Umbilical cord (tissue), 2 donors: ENCODE measurements at places on chromosomes 5 and 9.
A peak's percentile ranks its signal among the peaks of the same experiment; 100 is the strongest.

DNA sequence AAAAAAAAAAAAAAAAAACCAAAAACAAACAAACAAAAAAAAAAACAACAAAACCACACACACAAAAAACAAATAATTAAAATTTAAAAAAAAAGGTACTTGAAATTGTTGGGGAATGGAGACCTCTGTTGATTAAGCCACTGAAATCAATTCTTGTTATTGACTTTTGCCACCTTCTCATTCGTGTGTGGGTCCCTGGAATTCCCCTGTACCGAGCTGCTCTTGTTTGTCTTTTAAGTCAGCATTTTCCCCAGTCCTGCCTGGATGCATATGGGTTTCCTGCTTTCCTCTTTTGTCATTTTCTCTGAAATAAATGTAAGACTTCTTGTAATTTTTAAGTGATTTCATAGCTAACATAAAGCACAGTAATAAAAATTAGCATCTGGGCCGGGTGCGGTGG, 45.5 kb downstream of the GPBP1 start:
- no peak for DNase-seq

GRCh38 chr5:180495991-180496741, 2.0 kb downstream of the CNOT6 start:
- DNase-seq = no peak

DNA sequence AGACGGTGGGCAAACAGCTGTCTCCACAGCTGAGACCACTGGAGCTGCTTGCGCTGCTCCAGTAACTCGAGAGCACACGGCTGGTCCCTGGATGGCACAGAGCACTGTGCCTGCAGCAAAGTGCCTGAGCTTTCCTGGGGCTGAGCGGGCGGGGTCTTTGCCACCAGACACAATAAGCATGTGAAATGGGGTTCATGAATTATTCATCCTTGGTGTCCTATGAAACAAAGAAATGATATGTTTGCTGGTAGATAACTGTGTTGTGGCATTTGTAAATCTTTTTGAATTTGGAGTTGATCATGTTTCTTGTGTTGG, 151.7 kb upstream of the MPDZ start:
- no peak for DNase-seq

GRCh38 chr9:125397736-125398135, 136.1 kb downstream of the GAPVD1 start:
- no peak for DNase-seq

DNA sequence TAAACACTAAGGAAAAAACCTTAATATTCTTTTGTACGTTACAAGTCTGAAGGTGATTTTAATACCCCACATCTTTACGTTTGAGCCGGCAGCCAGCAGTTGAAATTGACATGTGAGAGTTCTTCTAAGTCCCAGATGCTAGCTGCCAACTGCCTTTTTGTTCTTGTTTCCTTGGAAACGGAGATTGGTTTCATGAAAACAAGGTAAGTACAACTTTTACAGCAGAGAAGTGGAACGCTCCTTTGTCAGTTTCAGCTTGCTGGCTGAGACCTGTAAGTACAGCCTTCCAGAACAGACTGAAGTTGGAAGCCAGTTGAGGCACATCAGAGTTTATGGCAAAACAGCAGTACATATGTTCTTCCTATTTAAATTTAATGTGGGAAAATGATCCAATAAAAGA, 1018.4 kb upstream of the ARRDC3 start:
- DNase-seq = no peak

DNA sequence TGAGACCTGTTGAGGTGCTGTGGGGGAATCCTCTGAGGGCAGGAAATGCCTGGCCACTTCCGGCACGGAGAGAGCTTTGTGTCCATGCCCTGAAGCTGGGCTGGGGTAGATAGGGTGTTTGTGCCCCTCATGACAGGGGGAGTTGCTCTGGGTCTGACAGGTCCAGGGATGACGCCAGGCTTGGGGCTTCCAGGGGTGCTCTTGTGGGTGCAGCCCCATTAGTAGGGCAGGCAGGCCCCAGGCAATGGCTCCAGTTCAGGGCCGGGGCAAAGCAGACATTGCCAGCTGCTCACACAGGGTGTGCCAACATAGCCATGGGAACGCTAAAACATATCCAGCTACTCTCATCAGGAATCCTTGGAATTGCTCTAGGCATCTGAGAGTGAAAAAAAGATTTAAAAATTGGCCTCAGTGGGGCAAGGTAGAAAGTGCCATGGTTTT, 21.1 kb downstream of the PITX1 start:
- DNase-seq = no peak

GRCh38 chr5:56876327-56876726, 33.1 kb upstream of the SETD9 start:
- DNase-seq = no peak

DNA sequence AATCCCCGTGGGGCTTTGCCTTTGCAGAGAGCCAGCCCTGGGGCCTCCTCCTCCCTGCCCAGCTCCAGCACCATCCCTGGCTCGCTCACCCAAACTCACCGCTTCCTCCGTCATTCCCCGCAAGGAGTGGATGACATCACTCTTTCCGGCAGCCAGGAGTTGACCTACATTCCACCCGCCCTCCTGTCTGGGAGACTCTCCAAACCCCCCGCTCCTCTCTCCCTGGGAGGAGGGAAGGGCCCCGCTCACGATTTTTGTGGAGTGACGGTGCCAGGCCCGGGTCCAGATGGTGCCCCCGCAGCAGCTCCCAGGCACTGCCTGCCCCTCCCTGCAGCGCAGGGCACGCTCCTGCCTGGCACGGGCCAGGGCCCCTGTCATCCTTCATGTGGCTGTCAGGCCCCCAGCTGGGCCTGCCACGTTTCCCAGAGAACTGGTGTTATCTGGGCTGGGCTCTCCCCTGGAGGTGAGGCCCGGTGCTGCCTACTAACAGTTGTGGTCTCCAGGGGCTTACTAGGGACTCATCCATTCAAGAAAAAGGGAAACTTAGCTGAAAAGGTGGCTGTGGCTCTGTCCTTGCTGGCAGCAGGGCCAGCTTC, 52.3 kb downstream of the NTNG2 start:
- peak; percentile 85 for DNase-seq

GRCh38 chr5:32498484-32498883, 53.9 kb upstream of the ZFR start:
- no peak for DNase-seq

DNA sequence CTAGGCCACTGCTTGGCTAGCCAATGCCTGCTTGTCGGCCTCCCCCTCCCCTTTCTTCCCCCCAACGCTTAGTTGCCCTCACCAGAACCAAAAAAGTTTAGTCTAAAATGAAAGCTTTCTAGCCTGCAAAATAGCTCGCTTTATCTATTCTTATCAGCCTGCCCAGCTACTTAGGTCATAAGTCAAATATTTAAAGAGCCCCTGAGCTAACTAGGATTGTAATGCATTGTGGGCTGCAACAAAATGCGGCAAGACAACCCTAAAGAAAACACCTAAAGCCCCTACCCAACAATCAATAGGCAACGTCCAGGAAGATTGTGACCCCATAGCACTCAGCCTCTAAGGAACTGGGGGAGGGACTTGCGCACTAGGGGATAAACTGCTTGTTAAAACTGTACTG, 38.6 kb upstream of the PCSK5 start:
- DNase-seq = no peak

DNA sequence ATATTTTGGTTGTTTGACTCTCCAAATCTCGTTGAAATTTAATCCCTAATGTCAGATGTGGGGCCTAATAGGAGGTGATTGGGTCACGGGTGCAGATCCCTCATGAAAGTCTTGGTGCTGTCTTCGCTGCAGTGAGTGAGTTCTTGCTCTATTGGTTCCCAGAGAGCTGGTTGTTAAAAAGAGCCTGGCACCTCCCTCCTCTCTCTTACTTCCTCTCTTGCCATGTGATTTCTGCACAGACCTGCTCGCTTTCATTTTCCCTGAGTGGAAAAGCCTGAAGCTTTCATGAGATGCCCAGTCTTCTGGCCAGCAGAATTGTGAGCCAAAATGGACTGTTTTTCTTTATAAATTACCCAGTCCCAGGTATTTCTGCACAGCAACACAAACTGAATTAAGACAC, 221.6 kb downstream of the MAT2B start:
- DNase-seq = no peak

- no peak for DNase-seq
Measured at GRCh38 chr5:96459313-96460121, 26.5 kb upstream of the PCSK1 start.

DNA sequence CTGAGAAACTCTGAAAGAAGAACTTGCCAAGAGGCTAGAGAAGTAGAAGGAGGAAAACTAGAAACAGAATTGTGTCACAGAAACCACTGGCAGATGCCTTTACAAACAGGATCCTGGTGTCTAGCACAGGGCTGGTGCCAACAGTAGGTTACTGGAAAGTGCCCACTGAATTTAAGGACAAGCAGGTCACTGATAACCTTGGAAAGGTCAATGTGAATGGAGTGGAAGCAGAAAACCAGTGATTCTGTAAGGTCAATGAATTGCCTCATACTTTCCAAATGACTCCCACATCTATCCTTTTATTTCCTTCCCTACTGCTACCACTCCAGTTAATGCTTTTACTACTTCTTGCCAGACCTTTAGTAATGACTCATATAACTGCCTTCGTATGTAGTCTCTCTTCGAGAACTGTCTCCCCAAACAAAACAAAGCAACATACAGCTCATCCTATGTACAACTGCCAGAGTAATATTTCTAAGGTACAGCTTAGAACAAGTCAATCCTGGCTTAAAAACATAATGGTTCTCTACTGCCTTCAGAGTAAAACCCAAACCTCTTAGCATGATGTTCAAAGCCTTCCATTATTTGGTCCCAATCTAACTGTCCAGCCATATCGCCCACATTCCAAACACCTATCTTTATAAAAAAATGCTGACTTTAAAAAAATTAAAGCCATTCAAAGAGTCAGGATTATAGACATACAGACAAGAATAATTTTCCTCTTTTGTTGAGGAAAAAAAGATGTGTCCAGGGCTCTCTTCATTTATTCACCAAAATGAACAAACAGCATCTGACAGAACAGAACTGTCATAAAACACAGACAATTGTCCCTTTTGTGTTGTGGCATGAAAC, 52.5 kb downstream of the NR3C1 start:
- peak; percentile 70 for DNase-seq

GRCh38 chr9:33168941-33169544, 1.9 kb upstream of the B4GALT1 start:
- DNase-seq = no peak

DNA sequence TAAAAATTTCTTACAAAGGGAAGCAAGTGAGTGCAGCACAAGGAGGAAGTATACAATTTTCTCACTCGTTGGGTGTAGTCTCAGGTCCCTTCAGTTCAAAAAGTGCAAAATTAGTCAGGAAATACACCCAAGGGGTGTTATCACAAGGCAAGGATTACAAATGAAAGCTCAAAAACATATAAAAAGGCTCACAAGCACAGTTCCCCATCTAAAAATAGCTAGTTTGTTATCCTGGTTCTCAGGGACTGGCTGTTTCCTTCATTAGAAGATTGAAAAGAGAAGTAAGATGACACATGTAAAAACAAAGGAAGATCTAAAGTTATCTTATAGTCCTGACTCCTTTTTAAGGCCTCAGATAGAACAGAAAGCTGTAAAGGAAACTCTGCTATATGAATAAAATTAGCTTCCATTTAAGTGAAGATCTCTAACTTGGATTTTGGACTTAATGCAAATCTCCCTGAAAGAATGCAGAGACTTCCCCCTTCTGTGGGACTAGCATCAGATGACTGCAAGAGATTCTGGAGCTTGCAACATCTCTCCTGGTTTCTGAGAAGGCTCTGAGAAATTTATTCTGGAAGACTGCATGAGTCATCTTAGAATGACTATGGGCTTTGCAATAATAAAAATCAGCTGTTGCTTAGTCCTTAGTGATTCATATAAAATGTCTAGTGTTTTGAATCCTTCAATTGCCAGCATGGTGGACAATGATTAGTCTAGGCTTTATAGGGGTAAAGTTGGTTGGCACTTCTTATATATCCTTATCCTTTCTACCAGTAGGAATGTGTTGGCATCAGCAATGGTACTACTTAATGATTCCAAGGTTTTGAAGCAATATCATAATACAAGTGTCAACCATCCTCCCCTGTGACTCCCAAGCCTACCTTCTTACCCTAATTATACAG, 25.4 kb downstream of the DAB2 start:
- peak; percentile 98 for DNase-seq

DNA sequence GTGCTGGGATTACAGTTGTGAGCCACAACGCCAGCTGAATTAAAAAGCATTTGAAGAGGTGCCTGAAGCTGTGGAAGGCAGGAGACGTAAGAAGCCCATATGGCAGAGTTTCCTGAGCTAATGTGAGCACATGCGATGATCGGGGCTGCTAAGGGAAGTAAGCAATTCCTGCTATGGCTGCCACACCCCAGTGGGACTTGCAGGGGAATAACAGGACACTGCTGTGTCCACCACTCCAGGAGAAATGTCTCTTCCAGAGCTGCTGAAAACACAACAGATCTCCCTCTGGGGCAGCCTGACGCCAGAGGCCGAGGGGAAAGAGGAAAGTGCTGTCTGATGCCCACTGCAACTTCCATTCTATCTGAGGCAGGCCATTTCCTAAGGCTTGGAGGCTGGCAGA, 46.2 kb upstream of the ANKRD55 start:
- DNase-seq = no peak

DNA sequence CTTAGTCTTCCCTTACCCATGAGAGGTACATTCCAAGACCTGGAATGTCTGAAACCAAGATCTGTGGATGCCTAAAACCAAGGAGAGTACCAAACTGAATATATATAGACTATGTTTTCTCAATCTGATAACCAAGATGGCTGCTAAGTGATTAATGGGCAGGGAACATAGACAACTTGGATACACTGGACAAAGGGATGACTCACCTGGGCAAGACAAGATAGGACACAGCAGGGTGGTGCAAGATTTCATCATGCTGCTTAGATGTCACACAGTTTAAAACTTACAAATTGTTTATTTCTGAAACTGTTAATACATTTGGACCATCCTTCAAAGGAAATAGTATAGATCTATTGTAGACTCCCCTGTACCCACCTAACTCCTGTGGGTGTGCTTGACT, 130.9 kb downstream of the HTR1A start:
- DNase-seq = no peak

GRCh38 chr5:97412959-97413358, 229.9 kb upstream of the RIOK2 start:
- DNase-seq = no peak

- no peak for DNase-seq
Measured at GRCh38 chr9:81758123-81758797, 68.9 kb upstream of the TLE1 start.

DNA sequence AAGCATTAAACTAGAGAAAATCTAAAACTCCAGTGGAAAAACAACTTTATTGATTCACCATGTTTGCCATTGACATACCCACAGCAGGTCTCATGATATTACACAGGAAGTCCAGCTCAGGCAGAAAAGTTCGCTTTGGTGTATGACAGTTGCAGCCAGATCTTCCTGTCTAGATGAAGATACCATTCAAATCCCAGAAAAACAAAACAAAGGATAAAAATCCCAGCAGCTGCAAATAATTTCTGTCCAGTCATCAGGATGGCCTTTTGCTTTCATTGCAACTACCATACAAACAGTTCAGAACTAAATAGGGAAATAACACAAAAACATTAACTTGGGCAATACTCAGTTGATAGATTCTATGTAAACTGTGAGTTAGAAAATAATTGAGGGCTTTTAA, 136.0 kb upstream of the NREP start:
- DNase-seq = no peak

- peak; percentile 68 for DNase-seq
Measured at GRCh38 chr9:31394015-31394473, 990.4 kb upstream of the ACO1 start.

- DNase-seq = no peak
Measured at GRCh38 chr9:122129969-122130368, 29.6 kb downstream of the NDUFA8 start.

GRCh38 chr5:107424491-107424890, 246.2 kb downstream of the EFNA5 start:
- DNase-seq = no peak
